A673 (cell line): ENCODE measurements at places on chromosomes 2 and 18.

DNA sequence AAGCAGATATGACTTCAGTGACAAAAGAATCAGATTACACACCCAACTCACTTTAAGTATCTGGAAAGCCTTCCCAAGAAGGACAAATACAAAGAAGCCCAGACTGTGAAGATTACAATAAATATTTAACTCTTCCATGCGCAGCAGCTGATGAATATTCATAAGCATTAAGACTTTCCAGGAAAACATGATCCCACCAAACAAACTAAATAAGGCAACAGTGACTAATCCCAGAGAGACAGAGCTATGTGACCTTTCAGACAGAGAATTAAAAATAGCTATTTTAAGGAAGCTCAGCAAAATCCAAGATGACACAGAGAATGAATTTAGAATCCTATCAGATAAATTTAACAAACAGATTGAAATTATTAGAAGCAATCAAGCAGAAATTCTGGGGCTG lies 108.2 kb upstream of the UBE2E3 start:
- peak; percentile 35 for DNase-seq
- H3K4me3 ChIP-seq: no peak overlapping the region
- no peaks in the 10 kb centered on the region for H3K27me3 ChIP-seq
- no peak overlapping the region for H3K27ac ChIP-seq
- H3K4me1 ChIP-seq: no peaks in the 10 kb centered on the region
- H3K36me3 ChIP-seq: no peaks in the 10 kb centered on the region

DNA sequence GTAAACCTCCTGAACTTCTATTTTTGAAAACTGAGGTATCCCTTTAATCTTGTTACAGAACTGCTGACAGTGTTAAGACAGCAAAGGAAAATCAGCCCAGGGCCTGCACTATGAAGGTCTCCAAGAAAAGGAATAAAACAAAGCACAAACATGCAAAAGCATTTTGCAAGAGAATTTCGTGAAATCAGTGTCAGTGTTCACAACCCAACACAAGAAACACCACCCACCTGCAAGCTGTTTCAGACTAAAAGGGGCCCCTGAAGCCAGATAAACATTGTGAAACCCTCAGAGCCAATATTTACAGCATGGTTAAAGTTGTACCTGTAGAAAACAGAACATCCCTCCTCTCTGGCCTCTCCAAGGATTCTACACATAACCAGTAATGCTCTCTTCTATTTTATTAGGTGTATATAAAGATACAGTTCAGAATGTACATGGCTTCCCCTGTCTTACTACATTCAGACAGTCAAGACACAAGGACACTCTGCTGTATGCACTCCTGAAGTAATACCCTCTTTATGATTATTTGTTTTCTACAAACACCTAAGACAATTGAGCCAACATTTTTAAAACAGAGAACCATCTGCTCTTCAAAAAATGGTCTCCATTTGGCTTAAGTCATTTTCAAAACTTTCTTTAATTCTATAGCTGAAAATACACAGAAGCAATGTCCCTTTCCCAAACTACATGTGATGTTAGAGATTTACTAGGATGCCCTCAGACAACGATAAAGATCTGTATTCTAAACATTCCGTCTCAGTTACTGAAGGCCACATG lies 149.5 kb upstream of the ZFP36L2 start:
- H3K4me3 ChIP-seq: no peak overlapping the region
- no peaks in the 10 kb centered on the region for H3K27me3 ChIP-seq
- no peak overlapping the region for H3K27ac ChIP-seq
- DNase-seq: no peak
- H3K4me1 ChIP-seq: no peaks in the 10 kb centered on the region

DNA sequence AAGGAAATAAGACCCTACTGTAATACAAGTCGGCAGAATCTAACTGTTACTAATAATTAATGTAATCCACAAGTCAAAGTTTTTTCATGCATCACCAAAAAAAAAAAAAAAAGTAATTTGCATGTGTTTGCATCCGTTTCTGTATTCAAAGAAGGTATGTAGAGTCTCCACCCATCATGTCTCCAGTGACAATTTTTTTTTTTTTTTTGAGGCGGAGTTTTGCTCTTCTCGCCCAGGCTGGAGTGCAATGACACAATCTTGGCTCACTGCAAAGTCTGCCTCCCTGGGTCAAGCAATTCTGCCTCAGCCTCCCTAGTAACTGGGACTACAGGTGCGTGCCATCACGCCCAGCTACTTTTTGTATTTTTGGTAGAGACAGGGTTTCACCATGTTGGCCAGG lies 24.2 kb upstream of the NFU1 start:
- H3K4me1 ChIP-seq: no peaks in the 10 kb centered on the region
- no peaks in the 10 kb centered on the region for H3K27me3 ChIP-seq
- no peak for DNase-seq
- no peak overlapping the region for H3K27ac ChIP-seq
- H3K36me3 ChIP-seq: no peaks in the 10 kb centered on the region

DNA sequence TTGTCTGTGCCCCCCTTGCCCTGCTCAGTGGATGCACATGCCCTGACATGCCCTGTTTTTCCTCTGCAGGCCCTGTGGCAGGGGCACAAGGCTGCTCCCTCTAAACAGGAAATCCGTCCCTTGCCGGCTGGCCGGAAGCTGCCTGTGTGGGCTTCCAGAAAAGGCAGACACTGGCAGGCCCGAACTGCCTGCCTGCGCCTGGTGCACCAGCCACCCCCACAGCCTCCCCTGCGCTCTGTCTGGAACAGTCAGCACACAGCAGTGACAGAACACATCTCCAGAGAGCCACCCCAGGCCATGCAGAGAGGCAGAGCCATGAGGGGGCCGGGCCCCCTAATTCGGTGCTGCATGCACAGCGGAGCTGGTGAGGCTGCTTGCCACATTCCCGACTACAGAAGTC lies 33.5 kb downstream of the LOXHD1 start:
- H3K36me3 ChIP-seq: no peaks in the 10 kb centered on the region
- H3K4me1 ChIP-seq: peaks cover 11% of the 10 kb centered on the region
- peak; percentile 64 for DNase-seq
- no peak overlapping the region for H3K4me3 ChIP-seq
- no peaks in the 10 kb centered on the region for H3K27me3 ChIP-seq

DNA sequence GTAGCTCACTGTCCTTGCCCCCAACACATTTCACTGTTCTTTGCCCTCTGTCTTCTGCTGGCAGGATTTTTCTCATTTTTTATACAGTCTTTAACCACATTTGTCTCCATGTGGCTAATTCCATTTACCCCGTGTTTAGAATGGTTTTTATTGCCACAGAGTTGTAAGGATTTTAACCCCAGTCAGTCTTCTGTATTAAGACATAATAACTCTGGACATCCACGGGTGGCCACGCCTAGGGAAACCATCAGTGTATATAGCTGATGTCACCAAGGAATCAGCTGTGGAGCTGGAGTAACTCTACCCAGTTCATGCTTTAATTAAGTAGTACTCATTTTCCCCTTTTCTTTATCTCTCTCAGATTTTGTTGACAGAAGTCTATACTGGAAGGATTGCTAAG lies 139.8 kb downstream of the MAP4K4 start:
- no peak overlapping the region for H3K4me3 ChIP-seq
- no peak overlapping the region for H3K27ac ChIP-seq
- peaks cover 48% of the 10 kb centered on the region for H3K36me3 ChIP-seq
- H3K4me1 ChIP-seq: no peaks in the 10 kb centered on the region
- DNase-seq: no peak
- no peaks in the 10 kb centered on the region for H3K27me3 ChIP-seq

GRCh38 chr2:172402198-172402597 lies 25.2 kb upstream of the ITGA6 start:
- H3K4me3 ChIP-seq: no peak overlapping the region
- no peak for DNase-seq
- no peaks in the 10 kb centered on the region for H3K36me3 ChIP-seq
- no peak overlapping the region for H3K27ac ChIP-seq

- H3K27ac ChIP-seq: no peak overlapping the region
- peaks cover 10% of the 10 kb centered on the region for H3K4me1 ChIP-seq
- DNase-seq: no peak
- H3K4me3 ChIP-seq: no peak overlapping the region
Measured at GRCh38 chr2:168633200-168633599, 169.2 kb upstream of the NOSTRIN start.

GRCh38 chr2:63604666-63605065 lies 15.9 kb downstream of the MDH1 start:
- DNase-seq: no peak
- no peak overlapping the region for H3K4me3 ChIP-seq
- no peaks in the 10 kb centered on the region for H3K27me3 ChIP-seq
- peaks cover 59% of the 10 kb centered on the region for H3K36me3 ChIP-seq
- H3K4me1 ChIP-seq: no peaks in the 10 kb centered on the region
